Left colon (tissue), 2 donors: ENCODE measurements at places on chromosomes 1 and 21.

- no peak for DNase-seq
Measured at GRCh38 chr1:14725238-14725637, 126.8 kb downstream of the KAZN start.

DNA sequence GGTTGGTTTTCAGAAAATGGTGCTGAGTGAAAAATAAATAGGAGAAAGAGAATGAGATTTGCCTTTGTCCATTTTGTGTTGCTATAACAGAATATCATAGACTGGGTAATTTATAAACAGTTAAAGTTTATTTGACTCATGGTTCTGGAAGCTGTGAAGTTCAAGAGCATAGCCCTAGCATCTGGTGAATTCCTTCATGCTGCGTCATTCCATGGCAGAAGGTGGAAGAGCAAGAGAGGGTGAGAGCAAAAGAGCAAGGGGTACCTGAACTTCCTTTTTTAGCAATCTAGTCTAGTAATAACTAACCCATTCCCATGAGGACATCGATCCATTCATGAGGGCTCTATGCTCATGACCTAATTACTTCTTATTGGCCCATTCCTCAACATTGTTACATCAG, 209.1 kb upstream of the ZP4 start:
- DNase-seq = no peak

GRCh38 chr1:15198684-15199083, 45.1 kb downstream of the TMEM51 start:
- DNase-seq = no peak

DNA sequence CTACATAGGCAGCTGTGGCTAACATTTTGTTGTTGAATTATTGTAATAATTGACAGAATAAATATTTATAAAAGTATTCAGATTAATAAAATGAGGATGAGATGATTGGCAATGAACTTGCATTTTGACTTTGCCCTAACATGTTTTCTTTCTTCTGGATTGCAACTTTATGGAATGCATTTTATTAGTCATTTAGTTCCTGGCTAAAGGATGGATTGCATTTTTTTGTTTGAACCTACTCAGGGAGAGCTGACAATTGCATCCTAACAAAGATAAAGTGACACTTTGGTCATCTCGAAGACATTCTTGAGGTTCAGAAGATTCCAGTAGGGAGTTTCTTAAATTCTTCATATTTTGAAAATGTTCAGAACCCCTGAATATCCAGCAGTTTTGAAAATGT, 37.5 kb downstream of the PGM1 start:
- DNase-seq = no peak

GRCh38 chr1:1157914-1158710, 15.6 kb upstream of the TTLL10 start:
- DNase-seq = peak; percentile 87

GRCh38 chr1:9340172-9340854, 47.6 kb downstream of the SPSB1 start:
- no peak for DNase-seq

- DNase-seq = no peak
Measured at GRCh38 chr1:202201266-202201665, 7.7 kb downstream of the LGR6 start.

DNA sequence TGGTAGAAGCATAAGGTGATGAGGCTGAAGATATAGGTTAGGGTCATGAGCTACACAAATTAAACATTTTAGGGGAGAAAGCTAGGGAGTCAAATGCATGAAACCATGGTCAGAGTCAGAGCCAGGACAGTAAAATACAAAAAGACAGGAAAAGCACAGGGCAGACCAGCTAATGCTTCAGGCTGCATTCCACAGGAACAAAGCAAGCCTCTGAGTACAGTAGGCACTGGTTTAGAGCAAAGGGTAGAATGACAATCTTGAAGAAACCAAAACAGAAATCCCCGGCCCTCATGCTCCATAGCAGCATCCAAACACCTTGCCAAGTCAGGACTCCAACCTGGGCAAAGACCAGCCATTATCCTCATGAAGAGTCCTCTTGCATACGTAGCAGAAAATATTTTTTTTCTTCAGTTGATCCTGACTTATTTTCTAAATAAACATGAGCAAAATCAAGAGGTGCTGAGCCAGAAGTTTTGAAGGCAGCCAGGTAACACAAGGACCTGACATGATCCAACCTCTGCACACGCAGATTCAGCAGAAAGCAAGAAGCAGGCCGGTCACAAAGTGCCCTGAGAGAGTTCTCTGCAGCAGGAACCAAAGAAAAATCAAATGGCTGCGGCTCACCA, 273.1 kb downstream of the TTLL7 start:
- no peak for DNase-seq

DNA sequence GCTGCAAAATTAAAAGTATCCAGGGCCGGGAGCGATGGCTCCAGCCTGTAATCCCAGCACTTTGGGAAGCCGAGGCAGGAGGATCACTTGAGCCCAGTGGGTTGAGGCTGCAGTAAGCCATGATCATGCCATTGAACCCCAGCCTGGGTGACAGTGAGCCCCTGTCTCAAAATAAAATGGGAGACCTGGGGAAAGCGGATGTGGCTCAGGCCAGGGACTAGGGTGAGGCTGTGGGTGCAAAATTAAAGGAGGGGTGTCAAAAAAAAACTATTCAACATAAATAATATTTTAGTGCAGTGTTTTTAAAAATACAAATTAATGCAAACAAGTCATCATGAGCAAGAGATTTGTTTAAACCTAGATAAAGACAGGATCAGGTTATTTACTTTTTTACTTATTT, 100.1 kb upstream of the SLC45A1 start:
- no peak for DNase-seq

DNA sequence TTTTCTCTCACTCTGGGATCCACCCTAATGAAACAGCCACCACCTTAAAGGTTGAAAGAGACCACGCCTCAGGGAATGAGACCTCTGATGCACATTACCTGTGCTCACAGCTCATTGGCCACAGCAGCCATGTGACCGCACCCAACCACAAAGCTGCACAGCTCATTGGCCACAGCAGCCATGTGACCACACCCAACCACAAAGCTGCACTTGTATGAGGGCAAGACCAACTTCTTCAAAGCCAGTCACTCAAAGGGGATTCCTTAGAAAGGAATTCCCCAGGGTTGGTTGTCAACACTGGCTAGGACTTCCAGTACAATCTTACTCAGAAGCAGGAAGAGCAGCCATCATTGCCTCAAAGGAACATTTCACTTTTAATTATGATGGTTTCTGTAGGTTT, 43.6 kb upstream of the PDE9A start:
- DNase-seq = no peak

DNA sequence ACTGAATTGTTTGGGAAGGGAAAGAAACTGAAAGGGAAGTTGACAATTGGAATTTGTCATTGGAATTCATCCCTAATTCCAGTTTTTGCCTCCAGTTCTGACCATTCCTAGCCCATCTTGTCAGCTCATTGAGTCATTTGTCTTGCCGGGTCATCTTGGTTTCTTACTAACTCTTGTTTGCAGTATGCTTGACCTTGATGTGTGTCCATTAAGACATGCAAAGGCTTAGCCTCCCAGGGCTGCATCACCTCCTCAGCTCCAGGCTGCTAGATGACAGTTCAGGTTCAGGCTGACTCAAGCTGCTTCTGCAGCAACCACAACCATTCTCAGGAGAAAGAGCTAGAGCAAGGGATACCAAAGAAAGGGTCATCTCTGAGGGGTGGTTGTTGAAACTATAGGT, 151.3 kb upstream of the PTGFR start:
- DNase-seq = no peak

DNA sequence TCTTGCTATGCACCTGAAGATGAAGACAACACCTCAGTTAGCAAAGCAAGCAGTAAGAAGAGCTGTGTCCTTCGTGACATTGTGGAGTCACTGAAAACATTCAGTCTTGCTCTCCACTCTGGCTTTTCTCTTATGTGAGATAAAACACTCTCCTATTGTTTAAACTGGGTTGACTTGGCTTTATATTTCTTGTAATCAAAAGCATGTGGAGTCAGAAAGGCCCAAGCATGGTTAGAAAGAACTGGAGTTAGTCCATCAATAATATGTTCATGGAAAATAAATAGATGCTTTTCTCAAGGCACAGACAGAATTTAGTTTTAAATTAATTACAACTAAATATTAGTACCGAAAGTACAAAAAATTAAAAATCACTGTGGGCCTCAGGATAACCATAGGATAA, 61.7 kb downstream of the UBE2U start:
- no peak for DNase-seq

DNA sequence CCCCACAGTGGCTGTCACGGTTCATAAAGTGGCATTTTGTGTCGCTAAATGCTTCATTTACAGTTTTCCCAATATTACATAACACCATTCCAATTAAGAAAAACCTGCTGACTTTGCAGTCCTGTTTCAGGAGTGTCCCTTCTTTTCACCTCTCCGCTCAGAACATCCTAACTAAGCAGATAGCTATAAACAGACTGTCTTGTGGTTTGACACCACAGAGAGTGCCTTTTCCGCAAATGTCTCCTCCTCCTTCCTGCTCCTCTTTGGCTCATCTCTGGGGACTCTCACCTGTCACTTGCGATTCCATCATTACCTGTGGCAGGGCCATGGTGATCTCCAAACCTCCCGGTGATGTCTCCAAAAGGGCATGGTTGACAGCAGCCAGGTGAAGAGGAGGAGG, 119.0 kb downstream of the CNIH3 start:
- no peak for DNase-seq

GRCh38 chr1:29576510-29576909, 340.2 kb downstream of the PTPRU start:
- no peak for DNase-seq

- DNase-seq = no peak
Measured at GRCh38 chr1:61047061-61047460, 35.3 kb upstream of the NFIA start.

DNA sequence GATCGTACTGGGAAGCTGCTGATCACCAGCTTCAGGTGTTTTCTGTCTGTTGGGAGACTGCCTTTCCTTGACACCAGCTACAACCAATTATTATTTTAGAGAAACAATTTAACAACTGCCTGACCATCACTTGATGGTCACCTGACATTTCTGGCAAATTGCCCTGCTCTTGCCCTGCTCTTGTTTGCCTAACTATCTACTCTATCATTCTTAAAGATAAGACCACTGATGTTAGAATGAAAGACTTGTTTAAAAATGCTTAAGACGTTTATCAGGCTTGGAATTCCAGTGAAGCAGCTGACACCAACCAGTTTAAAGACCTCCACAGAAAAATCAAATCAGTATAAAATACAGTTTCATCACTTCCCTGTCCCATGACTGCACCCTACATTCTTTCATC, 423.3 kb upstream of the CAMK1G start:
- DNase-seq = no peak

GRCh38 chr1:229893762-229894444, 173.1 kb upstream of the GALNT2 start:
- peak; percentile 19 for DNase-seq

DNA sequence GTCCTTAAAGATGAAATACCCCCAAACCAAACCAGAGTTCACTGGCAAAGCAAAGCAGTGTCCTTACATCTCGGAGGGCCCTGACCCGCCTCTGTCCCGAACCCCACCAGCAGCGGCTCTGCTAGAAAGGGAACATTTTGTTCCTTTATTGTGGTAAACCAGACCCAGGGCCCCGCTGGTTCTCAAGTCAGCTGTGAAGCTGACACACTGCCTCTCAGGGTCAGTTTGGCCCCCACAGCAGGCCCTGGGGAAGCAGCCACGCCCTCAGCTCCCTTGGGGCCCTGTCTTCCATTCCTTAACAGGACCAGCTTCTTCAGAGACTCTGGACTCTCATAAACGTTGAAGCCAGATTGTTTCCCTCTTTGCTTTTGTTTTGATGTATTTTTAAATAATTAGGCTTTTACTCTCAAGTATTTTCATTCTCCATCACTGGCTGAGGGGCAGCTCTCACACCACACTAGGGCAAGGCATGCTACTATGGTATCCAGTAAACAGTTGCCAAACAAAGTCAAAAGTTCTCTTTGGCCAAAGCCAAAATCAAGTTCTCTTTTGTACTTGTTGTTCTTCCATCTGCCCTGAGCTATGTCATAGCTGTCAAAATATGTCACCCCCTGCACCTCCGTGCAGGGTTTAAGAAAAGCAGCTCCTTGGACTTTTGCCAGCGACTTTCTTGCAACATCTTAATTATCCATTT, 61.1 kb upstream of the ANGPTL1 start:
- peak; percentile 76 for DNase-seq

- no peak for DNase-seq
Measured at GRCh38 chr1:173012126-173012525, 38.6 kb downstream of the TNFSF18 start.

- no peak for DNase-seq
Measured at GRCh38 chr1:29176576-29176975, 5.1 kb downstream of the SRSF4 start.

DNA sequence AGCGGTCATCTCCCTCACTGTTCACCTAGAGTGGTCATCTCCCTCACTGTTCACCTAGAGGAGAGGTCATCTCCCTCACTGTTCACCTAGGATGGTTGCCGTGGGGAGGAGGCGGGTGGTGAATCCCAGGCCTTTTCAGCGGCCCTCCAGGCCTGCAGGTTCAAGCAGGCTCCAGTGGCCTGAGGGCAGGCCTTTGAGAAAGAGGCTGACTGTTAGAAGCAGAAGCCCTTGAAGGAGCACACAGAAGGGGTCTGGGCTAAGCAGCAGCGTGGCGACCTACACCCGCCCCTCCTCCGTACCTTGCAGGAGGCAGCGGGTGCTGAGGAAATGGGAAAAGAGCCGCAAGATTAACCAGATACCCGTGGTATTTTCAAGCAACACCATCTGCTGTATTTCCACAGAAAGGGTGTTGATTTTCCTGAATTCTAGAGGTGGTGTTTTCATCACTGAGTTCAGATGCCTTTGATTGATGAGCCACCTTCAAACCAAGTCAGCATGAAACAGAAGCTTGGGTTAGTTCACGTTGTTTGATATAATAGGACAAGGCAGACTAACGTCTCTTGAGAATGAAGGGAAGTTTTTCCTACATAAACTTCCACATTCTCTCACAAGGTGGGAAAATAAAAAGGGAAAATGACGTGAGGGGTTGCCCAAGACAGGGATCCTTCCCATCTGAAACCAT, 289.5 kb downstream of the KIF26B start:
- DNase-seq = no peak

DNA sequence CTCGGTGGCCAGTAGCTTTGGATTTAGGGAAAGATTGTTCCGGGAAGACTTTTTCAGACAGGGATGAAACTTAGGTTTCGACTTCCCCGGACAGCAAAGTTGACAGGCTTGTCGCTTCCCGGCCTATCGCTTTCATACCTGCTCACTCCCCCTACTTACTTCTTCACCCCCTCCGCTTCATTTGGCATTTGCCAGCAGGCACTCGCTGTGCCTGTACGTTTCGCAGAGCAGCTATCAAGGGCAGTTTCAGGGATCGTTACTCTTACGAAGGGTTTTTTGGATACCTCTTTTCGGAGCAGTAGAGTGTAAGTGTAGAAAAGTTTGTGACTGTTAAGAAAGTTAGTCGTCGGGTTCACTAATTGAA, 393 bp downstream of the BLZF1 start:
- DNase-seq = peak; percentile 26

GRCh38 chr1:86788300-86789206, 84.2 kb downstream of the SH3GLB1 start:
- no peak for DNase-seq

- no peak for DNase-seq
Measured at GRCh38 chr1:71081697-71082080, 854 bp upstream of the ZRANB2 start.
